ENCODE measurements at places on chromosomes 5 and 9.

DNA sequence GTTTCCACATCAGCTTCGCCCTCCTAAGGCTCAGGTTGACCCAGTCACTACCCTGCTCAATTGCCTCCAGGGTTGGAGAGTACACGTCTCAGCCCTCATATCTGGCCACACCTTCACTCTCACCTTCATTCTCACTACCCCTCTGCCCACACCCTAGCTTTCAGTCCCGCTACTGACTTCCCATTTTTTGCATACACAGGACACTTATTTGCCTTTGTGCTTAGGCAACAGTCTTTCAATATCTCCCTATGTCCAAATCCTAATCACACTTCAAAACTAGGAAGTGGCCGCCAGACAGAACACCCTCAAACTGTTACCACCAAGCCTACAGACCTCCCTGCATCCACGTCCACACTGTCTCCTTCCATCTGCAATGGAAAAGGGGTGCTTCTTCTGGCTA is 10.9 kb downstream of the MCTP1 start:
- no peak for DNase-seq

- no peak for DNase-seq
Measured at GRCh38 chr9:29830821-29831220, 2257.5 kb upstream of the C9orf72 start.

- no peak for DNase-seq
Measured at GRCh38 chr5:5586721-5587120, 164.2 kb downstream of the ICE1 start.

DNA sequence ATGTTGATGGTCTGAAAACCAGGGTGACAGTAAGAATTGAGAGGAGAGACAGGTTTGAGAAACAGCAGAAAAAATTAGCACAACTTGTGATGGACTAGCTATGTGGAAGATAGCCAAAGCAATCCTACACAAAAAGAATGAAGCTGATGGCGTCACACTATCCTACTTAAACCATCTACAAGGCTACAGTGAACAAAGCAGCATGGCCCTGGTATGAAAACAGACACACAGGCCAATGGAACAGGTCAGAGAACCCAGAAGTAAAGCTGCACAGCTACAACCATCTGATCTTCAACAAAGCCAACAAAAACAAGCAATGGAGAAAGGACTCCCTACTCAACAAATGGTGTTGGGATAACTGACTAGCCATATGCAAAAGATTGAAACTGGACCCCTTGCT is 7.5 kb upstream of the UBE2R2 start:
- DNase-seq: no peak

DNA sequence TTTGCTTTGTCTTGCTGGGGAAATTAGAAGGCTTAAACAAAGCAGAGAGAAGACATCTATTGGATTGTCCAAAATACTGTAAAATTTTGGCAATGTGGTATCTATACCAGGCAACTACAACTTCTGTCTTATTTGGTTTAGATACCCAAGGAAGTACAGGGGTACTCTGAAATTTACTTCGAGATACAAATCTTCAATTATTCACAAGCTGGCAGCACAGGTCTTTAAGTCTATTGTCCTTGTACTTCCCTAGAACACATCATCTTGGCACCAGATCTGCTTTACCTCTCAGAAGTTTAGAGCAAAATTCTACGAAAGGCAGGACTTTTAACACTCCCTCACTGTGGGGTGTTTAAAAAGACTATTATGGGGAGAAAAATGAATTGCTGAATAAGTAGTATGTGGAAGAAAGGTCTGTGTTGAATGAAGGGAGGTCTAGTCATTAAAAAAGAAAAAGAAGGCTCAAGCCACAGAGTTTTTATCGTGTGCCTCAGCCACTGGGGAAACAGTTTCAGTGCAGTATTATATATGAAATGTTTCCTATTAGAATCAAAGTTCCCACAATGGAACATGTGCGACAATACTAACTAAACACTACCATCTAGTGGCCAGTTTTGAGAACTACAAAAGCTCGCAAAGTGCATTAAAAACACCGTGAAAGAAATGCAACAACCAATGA is 93.7 kb downstream of the PDE4D start:
- no peak for DNase-seq

DNA sequence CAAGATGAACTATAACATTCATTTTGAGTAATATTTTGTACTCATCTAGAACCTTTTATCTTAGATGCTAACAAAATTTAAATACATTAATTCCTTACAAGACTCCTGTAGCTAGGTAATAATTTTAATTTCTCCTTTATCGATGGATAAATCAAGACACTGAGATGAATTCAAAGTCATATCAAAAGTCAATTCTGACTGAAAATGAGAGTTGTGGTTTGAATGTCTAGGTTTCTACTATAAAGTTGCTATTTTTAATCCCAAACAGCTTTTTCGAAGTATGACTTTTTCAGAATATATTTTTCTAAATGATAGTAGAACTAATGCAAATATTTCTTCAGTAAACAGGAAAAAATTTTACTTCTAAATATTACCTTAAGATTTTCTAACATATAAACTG is 491.7 kb upstream of the FAM174A start:
- DNase-seq: no peak

DNA sequence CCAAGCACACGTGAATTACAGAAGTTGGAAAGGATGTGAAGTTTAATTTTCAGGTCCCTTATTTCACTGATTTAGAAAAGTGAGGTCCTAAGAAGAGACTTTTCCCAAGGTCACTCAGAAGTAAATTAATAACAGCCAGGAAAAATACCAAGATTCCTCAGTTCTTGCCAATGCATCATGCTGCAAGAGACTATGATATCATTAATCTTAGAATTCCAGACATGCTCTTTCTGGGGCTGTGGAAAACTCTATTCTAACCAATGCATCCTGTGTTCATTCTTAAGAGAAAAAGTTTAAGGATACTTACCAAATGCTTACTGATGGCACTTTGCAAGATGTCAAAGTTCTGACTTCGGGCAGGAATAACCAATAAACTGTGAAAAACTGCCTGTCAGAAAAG is 42.8 kb downstream of the TEX10 start:
- DNase-seq: no peak

DNA sequence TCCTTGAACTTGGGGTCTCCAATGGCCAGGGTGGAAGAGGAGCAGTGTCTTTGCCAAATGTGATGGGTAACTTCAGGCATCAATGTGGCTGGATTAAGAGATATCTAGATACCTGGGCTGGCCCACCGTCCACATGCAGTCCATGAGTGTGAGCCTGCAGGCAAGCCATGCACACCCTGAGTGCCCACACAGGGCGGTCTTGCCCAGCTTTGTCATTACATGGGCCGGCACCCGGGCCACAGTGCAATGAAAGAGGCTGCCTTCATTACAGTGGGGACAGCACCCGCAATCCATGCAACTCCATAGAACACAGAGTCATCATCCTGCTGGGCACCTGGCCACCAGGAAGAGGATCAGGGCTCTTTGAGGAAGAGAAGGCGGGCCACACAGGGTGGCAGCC is 263.8 kb upstream of the IRX1 start:
- no peak for DNase-seq

- DNase-seq: no peak
Measured at GRCh38 chr9:78235256-78235761, 566 bp upstream of the CEP78 start.

DNA sequence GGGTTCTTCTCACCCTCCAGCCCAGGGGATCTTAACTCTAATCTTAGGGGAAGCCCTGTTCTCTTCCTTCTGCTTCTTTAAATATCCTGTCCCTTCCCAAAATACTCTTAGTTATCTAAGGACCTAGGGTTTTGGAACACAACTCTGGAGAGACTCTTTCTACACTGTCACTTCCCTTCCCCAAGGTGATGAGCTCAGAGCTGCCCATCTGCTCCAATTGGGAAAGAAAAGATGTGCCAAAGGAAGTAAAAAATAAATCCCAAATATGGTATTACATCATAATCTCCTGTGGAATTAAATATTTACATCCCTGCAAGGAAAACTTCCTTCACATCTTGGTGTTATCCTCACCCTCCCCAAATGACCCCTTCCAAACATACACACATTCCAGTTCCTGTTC is 291.2 kb downstream of the EPB41L4A start:
- no peak for DNase-seq

DNA sequence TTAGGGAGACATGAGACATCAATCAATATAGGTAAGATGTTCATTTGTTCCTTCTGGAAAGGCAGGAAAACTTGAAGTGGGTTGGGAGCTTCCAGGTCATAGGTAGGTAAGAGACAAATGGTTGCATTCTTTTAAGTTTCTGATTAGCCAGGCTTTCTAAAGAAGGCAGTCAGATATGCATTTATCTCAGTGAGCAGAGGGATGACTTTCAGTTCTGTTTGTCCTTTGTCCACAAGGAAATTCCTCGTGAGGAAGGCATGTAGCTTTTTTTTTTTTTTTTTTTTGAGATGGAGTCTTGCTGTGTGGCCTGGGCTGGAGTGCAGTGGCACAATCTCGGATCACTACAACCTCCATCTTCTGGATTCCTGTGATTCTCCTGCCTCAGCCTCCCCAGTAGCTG is 155.3 kb upstream of the ABCA1 start:
- no peak for DNase-seq

DNA sequence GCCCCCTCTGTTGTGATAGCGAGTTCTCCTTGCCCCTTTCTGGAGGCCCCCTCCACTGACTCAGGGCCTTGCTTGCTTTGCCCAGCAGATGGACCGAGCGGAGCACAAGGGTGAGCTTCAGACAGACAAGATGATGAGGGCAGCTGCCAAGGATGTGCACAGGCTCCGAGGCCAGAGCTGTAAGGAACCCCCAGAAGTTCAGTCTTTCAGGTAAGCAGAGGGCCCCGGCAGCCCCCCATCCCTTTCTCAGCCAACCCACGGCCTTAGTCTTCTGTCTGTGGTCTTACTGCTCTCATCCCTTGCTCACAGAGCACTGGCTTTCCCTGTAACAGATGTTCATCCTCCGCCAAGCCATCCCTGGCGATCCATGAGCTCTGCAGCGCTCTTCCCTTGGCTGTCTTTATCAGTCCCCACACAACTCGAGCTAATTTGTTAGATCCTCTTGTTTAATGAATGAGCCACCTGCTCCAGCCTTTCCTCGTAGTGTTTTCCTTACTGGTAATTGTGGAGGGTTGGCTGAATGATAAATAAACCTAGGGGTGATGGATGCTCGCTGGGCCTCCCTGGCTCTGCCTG is 18.4 kb upstream of the RARS1 start:
- no peak for DNase-seq

- no peak for DNase-seq
Measured at GRCh38 chr5:76804266-76804665, 14.6 kb upstream of the F2RL1 start.

DNA sequence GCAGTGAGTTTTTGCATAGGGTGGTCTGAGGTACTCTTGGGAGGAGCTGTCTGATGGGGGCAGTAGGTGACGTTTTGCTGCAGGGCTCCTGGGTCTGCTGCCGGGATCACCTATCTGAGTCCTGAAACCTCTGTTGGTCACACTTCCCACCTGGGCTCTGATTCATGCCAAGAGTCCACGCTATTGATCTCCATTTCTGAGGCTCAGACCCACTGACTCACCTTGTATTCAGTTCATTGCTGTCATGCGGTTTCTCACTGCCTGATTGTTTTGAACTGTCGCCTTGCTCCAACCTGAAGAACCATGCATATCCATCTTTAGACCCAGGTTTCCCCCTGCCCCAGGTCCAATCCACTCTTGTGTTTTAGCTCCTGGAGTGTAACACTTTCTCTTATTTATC is 101.3 kb downstream of the NPR3 start:
- DNase-seq: no peak

DNA sequence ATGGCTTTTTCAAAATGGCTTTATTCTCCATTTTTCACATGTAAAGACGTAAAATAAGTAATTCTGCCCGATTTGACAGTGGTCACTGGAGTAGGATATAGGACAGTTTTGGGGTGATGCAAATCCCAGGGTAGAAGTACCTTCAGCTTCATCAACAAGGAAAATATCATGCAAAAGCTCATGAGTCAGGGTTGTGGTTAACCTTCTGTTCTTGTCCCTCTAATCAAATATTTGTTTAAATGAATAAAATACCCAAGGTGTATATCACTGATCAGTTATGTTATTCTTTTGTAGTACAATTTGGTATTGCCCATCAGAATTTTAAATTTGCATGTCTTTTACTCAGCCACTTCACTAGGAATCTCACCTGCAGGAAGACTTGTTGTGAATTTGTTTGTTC is 40.0 kb downstream of the FBXL7 start:
- DNase-seq: no peak

DNA sequence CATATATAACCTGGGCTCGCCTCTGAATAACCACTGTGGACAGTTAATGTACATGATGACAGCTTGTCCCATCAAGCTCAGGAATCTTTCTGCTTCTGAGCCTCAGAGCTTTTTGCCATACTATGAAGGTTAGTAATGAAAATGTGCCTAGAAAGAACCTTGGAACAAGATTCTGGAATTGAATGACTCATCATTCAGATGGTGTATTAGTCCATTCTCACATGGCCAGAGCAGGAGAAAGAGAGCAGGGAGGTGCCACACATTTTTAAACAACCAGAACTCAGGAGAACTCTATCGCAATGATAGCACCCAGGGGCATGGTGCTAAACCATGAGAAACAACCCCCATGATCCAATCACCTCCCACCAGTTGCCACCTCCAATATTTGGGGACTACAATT is 542.1 kb downstream of the PRR16 start:
- no peak for DNase-seq

- DNase-seq: no peak
Measured at GRCh38 chr9:34374905-34375552, 1.7 kb downstream of the MYORG start.

DNA sequence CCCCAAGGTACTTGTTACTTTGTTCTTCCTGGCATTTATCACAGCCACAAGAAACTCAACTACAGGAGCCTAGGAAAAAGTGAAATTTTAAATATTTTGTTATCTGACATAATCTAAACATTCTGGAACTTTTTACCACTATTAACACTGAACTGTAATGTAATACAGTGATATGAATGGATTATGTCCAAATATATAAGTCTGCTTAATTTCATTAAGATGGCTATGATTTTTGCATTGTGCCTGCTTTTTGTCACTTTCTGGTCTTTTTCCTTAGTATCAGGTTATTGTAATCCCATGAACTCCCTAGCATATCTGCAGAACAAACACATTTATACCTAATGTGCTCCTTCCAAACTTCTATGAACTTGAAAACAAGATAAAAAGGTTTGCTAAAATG is 35.8 kb downstream of the PJA2 start:
- DNase-seq: no peak

DNA sequence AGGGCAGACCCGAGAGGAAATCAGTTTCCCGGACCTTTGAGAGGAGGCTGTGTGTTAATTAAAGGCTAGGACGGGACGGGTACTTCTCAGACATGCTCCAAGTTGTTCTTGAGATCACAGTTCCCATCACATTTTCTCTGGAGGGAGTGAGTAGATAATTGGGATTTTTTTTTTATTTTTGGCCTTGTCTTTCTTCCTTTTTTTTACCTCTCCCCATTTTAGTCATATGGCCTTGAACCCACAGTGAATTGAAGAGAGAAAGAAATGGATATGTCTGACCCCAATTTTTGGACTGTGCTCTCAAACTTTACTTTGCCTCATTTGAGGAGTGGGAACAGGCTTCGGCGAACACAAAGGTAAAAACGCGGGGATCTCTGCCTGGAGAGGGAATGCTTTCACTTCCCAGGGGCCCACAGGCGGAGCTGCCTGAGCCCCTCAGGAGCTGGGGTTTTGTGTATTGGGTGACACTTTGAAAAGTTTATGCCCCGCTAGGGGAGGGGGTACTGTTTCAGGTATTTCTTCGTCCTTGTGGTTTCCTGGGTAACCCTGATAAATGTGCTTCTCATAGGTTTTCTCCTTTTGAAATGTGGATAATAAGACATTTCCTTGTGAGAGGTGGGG is 191.8 kb downstream of the CD180 start:
- DNase-seq: no peak

GRCh38 chr9:136401173-136401922 is 1.4 kb upstream of the SNAPC4 start:
- no peak for DNase-seq

All from activated CD4-positive, CD25-positive, alpha-beta regulatory T cell treated with anti-CD3 and anti-CD28 coated beads, Interleukin-2, amount 50 U/mL, for 16 hours (primary cell).